Activated T-helper 17 cell treated with anti-CD3 and anti-CD28 coated beads, Interleukin-2, amount 50 U/mL, for 72 hours (primary cell): ENCODE measurements at places on chromosomes 3 and 15.

- no peak overlapping the region for H3K27ac ChIP-seq
- H3K4me3 ChIP-seq, result no peak overlapping the region
- no peaks in the 10 kb centered on the region for H3K27me3 ChIP-seq
- peaks cover 12% of the 10 kb centered on the region for H3K4me1 ChIP-seq
- no peak for ATAC-seq
Measured at GRCh38 chr15:40118473-40118872, 9.8 kb upstream of the BMF start.

GRCh38 chr3:175664911-175665310, 805.8 kb downstream of the NAALADL2 start:
- no peak for ATAC-seq
- no peaks in the 10 kb centered on the region for H3K36me3 ChIP-seq
- H3K4me3 ChIP-seq, result no peak overlapping the region
- no peaks in the 10 kb centered on the region for H3K4me1 ChIP-seq

DNA sequence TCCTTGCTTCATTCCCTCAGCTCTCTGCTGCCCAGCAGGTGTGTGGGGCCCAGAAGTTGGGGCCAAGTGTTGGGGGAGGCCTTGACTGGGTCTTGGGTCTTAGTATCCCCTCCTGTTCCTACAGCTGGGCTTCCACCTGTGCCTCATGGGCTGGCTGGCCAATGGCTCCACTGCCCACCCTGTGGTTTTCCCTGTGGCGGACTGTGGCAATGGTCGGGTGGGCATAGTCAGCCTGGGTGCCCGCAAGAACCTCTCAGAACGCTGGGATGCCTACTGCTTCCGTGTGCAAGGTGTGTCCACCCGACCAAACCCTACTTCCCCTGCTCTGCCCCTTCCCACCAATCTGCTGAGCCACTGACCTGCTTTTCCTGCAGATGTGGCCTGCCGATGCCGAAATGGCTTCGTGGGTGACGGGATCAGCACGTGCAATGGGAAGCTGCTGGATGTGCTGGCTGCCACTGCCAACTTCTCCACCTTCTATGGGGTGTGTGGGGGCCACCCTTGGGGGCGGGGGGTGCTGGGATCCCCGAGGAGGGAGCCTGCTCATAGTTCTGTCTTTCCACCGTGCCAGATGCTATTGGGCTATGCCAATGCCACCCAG, 10.9 kb downstream of the NT5DC2 start:
- no peaks in the 10 kb centered on the region for H3K27me3 ChIP-seq
- H3K36me3 ChIP-seq, result no peaks in the 10 kb centered on the region
- H3K4me3 ChIP-seq, result no peak overlapping the region
- H3K27ac ChIP-seq, result no peak overlapping the region
- no peak for ATAC-seq

GRCh38 chr15:74868059-74868458, 5.1 kb downstream of the SCAMP2 start:
- H3K36me3 ChIP-seq, result peaks cover 73% of the 10 kb centered on the region
- H3K27ac ChIP-seq, result peak overlapping the region; percentile 80
- H3K4me1 ChIP-seq, result peaks cover 64% of the 10 kb centered on the region
- peak overlapping the region; percentile 97 for H3K4me3 ChIP-seq

DNA sequence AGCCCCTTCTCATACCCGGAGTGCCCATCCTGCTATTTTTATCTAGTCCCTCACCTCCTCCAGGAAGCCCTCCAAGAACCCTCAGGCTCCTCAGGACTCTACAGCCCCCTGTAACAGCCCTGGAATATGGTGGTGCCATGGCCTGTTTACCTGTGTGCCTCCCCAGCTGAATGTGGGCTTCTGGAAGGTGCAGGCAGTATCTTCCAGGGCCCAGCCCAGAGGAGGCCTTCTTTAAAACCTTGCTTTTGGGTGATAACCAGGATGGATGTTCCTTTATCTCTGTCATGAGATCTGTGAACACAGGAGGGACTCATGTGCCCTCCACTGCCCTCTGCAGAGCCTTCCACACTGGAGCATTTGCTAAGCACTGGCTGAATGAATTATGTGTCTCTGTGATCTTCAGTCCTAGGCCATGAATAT, 36.7 kb upstream of the MRPS22 start:
- no peak overlapping the region for H3K27ac ChIP-seq
- peaks cover 14% of the 10 kb centered on the region for H3K27me3 ChIP-seq
- peaks cover 8% of the 10 kb centered on the region for H3K4me1 ChIP-seq
- ATAC-seq, result no peak

- H3K4me3 ChIP-seq, result no peak overlapping the region
- no peaks in the 10 kb centered on the region for H3K36me3 ChIP-seq
- no peaks in the 10 kb centered on the region for H3K4me1 ChIP-seq
- H3K27me3 ChIP-seq, result peaks cover 13% of the 10 kb centered on the region
- H3K27ac ChIP-seq, result no peak overlapping the region
- ATAC-seq, result no peak
Measured at GRCh38 chr3:154137036-154137435, 15.8 kb downstream of the ARHGEF26 start.

DNA sequence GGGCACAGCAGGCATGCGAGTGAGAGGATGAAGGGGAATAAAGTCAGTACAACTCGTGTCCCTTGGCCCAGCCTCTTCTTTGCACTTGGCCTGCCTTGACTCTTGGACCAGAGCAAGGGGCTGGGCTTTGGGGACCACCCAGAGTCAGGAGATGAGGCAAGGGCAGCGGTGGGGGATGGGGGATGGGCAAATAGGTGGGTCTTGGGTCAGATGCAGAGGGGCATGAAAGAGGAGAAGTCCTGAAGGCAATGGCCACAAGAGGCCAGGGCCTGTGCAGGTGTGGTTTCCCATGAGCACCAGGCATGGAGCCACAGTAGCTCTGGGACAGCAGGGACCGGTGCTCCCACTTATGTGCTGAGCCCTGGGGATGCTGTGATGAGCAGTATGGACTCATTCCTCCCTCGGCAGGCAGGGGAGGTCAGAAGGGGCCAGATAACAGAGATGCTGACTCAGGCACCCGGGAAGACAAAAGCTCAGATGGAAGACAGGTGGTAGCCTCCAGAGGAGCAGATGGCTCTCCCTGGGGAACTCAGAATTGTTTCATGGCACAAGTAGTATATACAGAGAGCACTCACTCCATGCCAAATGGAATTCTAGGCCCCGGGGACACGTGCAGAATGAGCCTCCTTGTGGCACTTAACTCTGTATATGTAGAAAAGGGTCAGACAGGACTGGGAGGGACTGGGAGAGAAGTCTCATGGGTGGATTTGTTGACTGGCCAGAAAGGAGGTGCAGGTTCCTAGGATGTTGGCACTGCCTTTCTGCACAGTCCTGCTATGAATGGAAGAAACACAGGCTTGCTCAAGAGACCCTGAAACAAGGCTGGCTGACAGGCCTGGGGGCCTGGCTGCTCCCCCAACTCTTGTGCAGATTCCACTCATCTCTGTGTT, 14.3 kb downstream of the ZBTB47 start:
- ATAC-seq, result no peak
- H3K4me1 ChIP-seq, result no peaks in the 10 kb centered on the region
- no peaks in the 10 kb centered on the region for H3K36me3 ChIP-seq
- H3K27ac ChIP-seq, result no peak overlapping the region

GRCh38 chr3:462851-463250, 266.3 kb downstream of the CHL1 start:
- H3K36me3 ChIP-seq, result no peaks in the 10 kb centered on the region
- no peaks in the 10 kb centered on the region for H3K4me1 ChIP-seq
- no peak overlapping the region for H3K4me3 ChIP-seq
- no peaks in the 10 kb centered on the region for H3K27me3 ChIP-seq

GRCh38 chr3:134149286-134149685, 101.4 kb downstream of the RYK start:
- peaks cover 24% of the 10 kb centered on the region for H3K36me3 ChIP-seq
- no peak for ATAC-seq
- peaks cover 5% of the 10 kb centered on the region for H3K4me1 ChIP-seq
- H3K27me3 ChIP-seq, result no peaks in the 10 kb centered on the region

DNA sequence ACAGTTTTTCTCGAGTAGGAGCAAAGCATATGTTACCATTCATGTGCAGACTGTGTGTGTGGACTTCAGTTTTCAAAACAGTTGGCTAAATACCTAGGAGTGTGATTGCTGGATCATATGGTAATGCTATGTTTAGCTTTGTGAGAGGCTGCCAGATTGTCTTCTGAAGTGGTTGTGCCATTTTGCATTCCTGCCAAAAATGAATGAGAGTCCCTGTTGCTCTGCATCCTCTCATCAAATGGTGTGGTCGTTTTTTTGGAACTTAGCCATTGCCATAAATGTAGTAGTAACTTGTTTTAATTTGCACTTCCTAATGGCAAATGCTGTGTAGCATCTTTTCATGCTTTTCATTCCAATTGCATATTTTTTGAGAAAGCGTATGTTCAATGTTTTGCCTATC, 77.2 kb upstream of the NDN start:
- H3K27me3 ChIP-seq, result no peaks in the 10 kb centered on the region
- no peak for ATAC-seq
- H3K36me3 ChIP-seq, result no peaks in the 10 kb centered on the region

DNA sequence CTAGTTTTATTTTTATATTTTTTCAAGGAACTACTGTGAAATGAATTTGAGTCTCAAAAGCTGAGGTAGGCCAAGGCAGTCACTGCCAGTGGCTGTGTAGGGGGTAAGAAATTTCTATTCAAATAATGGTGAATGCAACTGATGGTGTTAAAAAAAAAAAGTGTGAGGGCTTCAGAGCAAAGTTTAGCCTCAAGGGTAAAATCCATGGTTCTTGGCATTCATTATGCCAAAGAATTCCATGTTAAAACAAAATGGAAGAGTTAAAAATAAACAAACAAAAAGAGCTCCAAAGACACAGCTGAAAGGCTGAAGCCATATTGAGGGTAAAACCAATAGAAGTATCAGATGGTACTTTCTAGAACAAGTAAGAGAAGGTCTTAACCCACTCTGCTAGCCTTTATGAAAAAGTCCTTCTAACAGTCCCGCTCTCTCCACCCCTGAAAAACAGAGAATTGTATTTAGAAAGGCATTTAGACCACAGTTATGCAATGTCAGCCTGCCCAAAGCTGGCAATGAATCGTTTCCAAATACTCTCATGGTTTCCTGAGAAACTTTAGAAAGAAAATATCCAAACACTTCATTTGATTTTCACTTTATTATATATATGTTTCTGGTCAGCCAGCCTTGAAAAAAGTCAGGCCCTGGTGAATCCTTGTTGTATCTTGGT, 158.4 kb upstream of the GMNC start:
- no peak overlapping the region for H3K27ac ChIP-seq
- no peaks in the 10 kb centered on the region for H3K27me3 ChIP-seq
- H3K4me1 ChIP-seq, result no peaks in the 10 kb centered on the region
- no peak for ATAC-seq

DNA sequence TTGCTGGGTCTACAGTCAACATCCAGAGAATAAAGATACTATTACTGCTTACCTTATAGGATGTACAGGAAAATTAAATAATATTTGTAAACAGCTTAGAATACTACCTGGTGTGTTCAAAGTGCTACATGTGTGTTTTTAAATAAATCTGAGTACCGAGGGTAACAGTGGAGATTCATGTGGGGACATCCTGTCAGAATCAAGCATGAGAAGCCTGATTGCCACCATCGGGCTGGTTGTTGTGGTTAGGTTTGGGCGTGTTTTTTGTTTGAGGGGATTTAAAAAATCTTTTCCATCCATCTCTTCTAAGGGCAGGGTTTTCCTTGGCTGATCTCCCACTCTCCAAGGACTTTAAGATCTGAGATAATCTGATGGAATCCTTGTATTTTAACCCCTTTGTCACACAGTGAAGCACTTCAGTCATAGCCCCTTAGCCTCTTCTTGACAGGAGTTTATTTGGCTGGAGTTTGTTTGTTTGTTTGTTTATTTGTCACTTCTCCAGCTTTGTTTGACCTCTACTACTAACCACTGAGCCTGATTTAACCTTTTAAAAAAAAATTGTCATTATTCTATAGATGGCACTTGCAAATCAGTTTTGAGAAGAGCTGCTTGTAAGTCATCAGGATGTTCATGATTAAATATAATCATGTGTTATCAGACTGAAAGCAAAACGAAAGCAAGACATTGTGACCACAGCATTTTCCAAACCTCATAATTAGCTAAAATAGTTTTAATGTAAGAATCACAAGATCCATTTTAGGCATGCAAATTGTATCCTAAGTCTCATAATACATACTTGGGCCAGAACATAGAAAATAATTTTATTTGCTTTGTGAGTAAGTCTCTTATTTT, 72.8 kb upstream of the RARB start:
- H3K4me3 ChIP-seq, result no peak overlapping the region
- H3K36me3 ChIP-seq, result no peaks in the 10 kb centered on the region
- H3K27me3 ChIP-seq, result no peaks in the 10 kb centered on the region
- H3K4me1 ChIP-seq, result no peaks in the 10 kb centered on the region
- ATAC-seq, result no peak

DNA sequence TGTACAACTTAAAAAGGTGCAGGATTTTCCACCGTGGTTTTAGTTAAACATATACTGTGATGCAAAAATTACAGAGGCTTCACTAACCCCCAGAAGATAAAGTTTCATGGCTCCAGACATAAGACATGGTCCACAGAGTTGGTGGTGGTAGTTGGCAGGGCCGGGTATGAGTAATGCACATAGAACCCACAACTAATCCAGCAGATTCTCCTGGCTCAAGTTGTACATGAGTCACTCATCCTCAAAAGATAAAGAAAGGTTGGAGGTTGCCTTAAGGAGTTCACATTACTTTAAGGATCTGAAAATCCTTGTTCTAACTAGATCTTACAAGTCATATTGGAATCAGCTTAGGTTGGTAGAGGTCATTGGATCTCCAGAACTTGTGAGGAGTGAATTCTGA, 98.3 kb upstream of the ZBTB20 start:
- no peaks in the 10 kb centered on the region for H3K27me3 ChIP-seq
- no peak for ATAC-seq
- no peaks in the 10 kb centered on the region for H3K4me1 ChIP-seq
- H3K4me3 ChIP-seq, result no peak overlapping the region

DNA sequence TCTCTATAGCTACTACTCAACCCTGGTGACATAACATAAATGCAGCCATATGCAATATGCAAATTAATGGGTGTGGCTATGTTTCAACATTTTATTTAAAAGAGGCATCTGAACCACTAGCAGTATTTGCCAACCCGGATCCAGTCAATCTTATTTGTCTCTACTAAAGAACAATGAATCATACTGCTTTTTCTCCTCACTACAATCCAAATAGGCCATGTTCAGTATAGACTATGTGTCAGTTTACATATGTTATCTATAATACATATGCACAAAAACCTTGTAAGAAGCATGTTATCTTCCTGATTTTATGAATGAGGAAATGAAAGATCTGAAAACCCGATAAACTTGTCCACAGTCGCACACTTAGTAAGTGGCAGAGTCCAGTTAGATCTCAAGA, 125.7 kb downstream of the STAG1 start:
- H3K27me3 ChIP-seq, result no peaks in the 10 kb centered on the region
- H3K4me1 ChIP-seq, result peaks cover 26% of the 10 kb centered on the region
- H3K36me3 ChIP-seq, result peaks cover 56% of the 10 kb centered on the region

DNA sequence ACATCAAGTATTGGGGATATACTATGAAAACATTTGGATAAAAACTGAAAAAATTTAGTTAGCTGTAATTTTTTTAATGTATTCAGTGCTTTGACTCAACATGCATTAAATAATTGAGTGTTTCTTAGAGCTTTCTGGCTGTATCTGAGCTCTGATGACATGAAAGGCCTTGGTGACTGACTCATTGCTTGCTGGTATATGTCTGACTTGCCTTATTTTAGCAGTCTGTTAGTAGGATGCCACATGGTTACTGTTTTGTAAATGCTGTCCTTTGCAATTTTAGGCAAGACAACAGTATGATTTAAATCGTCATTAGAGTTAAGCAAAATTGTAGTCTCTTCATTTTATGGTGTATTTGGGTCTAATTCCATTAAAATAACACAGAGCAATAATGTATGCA, 199.2 kb downstream of the GHSR start:
- peaks cover 36% of the 10 kb centered on the region for H3K36me3 ChIP-seq
- no peaks in the 10 kb centered on the region for H3K27me3 ChIP-seq
- no peak overlapping the region for H3K4me3 ChIP-seq
- peaks cover 8% of the 10 kb centered on the region for H3K4me1 ChIP-seq
